Nasal cavity respiratory epithelium epithelial cell of viscerocranial mucosa (primary cell): ENCODE measurements at places on chromosomes 2 and 18. TPM values are rescaled to one million over a fixed set of nuclear protein-coding genes. Genes with fewer than 3 reads are reported as not detected.

The CDH19 gene
- under 0.01 TPM in 1 of 2 replicates, not detected in the other for total RNA-seq

The ARHGAP15 gene
- total RNA-seq, result 0.07 TPM in 1 of 2 replicates, not detected in the other

The KCNG3 gene
- under 0.01 TPM in 2 replicates for total RNA-seq

The VWC2L gene
- total RNA-seq, result 0.07 TPM in 1 of 2 replicates, not detected in the other

The CPLX4 gene
- total RNA-seq, result not detected in 2 replicates

The RIT2 gene
- not detected in 2 replicates for total RNA-seq
